Stimulated activated CD8-positive, alpha-beta memory T cell treated with anti-CD3 and anti-CD28 coated beads, Interleukin-12 subunit alpha, Interleukin-12 subunit beta, amount 100 ng/mL, for 4 hours (primary cell): ENCODE measurements at places on chromosomes 12 and 14.

DNA sequence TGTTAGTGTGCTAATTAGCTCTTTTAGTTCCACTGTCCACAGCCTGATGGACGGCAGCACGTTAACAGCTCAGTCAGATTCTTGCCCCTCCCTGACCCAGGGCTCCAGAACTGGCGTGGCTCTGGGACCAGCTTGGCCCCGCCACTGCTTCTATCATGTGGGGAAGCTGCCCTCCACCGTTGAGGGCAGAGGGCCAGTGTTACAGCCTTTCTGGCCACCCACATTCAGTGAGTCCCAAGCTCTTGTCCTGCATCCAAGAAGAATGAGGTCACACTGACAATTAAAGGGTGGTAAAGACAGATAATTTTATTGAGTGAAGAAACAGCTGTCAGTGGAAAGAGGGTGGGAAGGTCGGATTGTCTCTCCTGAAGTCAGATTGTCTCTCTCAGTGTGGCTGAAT, 36.9 kb downstream of the BCL2L14 start:
- no peak for DNase-seq

- no peak for DNase-seq
Observed at GRCh38 chr12:81296556-81297305, 218.9 kb downstream of the ACSS3 start.

- DNase-seq = peak; percentile 62
Observed at GRCh38 chr14:75982266-75983018, 647 bp upstream of the TGFB3 start.

DNA sequence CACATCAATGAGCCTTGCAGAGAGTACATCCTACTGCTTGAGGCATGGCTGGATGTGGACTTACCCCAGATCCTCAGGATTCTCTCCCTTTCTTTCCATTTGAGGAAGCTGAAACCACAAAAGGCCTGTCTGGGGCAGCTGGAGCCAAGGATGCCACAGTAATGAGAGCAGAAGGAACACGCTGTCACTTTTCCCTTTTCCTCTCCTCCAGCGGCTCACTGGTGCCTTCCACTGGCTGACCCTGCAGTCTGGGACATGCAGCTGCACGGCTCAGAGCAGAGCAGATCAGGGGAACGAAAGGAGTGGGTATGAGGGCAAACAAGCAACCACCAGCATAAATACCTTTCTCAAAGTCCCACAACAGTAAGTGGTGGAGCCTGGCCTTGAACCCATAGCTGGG, 78.2 kb downstream of the GAS2L3 start:
- DNase-seq = no peak

DNA sequence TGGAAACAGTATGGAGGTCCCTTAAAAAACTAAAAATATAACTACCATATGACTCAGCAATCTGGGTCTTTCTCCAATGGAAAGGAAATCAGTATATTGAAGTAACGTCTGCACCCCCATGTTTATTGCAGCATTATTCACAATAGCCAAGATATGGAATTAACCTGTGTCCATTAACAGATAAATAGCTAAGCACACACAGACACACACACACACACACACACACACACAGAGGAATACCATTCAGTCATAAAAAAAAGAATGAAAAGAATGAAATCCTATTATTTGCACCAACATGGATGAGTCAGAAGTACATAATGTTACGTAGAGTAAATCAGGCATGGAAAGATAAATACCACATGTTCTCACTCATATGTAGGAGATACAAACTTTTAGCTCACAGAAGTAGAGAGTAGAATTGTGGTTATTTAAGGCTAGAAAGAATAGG, 4.7 kb downstream of the KLRK1 start:
- no peak for DNase-seq

- no peak for DNase-seq
Observed at GRCh38 chr14:102781063-102781462, 3.8 kb downstream of the TRAF3 start.

DNA sequence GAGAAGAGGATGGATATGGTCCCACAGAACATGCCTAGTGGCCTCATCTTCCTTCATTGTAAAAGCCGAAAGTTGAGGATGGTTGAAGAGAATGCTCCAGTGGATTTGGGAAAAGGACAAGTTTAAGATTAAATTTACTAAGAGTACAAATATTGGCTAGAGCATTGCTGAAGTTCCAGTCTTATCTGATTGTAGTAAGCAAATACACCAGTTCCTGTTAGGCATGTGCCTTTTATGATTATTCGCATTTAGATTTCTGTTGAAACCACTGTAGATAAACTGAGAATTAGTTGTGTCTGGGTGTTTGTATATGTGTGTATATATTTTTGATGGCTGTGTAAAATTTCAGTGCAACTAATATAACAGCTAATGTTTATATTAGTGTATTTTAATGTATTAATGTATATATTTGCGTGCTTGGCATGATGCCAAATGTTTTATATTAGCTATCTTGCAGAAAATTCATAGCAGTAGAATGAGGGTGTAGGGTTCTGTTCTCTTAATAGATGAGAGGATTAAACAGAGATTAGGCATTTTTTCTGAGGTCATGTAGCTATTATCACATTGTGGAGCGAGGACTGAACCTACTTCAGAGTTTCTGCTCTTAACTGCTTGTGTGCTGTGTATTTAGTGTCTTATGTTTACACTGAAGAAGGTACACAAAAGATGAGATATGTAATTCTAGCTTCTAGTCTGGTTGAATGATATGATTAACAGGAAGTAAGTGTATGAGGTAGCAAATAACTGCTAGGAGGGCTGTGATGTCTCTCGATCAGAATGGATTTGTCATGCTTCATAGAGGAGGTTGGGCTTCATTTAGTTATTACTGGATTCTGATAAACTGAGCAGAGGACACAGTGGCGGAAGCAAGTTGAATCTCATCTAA, 21.1 kb downstream of the FKBP3 start:
- DNase-seq = no peak
